Inflammatory macrophage (primary cell): ENCODE measurements at places on chromosomes 11 and 22.

DNA sequence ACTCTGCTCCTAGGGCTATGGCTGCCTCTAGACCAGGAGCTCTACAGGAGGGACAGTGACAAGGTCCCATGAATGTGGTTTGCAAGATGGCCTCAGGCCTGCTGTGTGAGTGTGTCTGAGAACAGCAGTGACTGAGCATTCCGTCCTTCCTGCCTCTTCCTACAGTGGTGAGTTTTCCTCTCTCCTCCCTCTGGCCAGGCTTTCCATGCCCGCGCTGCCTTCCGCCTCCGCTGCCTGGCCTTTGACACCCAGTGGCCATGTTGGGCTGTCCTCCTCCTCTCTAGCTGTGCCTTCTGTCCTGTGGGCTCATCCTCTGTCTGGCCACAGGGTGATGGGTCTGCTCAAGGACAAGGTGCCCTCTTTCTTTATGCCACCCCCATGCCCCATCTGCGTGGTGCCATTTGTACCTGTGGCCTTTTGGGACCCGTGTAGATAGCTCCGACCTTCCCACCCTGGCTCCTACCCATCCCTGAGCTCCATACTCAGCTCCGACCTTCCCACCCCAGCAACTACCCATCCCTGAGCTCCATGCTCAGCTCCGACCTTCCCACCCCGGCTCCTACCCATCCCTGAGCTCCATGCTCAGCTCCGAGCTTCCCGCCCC, 970.4 kb downstream of the BRD1 start:
- no peak for DNase-seq

DNA sequence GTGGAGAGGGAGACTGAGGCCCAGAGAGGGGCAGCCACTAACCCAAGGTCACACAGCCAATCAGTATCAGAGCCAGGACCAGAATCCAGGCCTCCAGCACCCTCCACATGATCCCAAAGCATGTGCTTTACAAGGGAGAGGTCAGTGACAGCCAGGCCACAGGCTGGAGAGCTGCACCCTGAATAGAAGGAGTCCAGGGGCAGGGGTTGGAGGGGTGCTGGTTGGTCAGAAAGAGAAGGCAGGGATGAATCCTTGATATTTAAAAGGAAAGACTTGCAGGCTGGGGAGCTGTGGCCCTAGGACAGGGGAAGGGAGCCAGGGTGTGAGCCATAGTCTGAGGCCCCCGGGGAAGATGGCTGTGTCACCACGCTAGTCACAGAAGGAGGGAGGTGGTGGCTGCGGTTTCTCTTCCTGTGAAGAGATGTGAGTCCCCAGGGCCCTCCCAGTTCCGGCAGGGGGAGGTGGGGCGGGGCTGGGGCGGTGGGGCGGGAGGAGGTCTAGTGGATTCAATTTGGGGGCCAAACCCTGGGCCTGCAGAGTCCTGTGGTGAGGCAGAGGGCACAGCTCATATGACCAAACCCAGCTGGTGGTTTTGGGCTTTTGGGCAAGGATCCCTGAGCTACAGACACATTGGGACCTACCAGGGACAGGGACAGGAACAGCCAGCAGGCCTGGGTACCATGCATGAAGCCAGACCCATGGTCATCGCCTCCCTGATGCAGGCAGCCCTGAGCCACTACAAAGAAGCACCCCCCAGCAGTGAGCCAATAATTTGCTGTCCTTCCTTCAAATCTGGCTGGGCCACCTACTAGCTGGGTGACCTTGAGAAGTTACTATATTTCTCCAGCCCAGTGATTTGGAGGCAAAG, 14.0 kb downstream of the RAC2 start:
- DNase-seq = peak; percentile 76

- DNase-seq = peak; percentile 47
These were observed 23.4 kb downstream of the OVOL1 start for GRCh38 chr11:65810046-65810868.

GRCh38 chr11:88521799-88522201, 184.3 kb upstream of the CTSC start:
- no peak for DNase-seq

GRCh38 chr11:70816156-70816678, 417.9 kb downstream of the CTTN start:
- no peak for DNase-seq

DNA sequence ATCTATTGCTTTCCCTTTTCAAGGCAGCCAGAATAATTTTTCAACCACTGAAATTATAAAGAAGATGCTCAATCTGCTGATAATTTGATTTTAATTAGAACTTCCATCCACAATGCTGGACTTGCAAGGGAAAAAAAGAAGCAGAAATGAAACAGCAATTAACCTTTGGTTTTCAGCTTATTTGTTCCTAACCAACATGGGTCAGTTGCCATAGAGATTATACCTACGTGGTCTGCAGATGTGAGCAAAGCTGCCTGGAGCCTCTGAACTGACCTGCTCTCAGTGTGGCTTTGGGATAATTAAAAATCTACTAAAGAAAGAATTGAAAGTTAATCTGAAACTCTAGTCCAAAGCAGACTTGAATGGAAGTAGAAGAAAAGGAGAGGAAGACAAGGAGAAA, 195.7 kb upstream of the API5 start:
- DNase-seq = no peak

GRCh38 chr11:130085671-130086290, 16.1 kb downstream of the APLP2 start:
- no peak for DNase-seq

DNA sequence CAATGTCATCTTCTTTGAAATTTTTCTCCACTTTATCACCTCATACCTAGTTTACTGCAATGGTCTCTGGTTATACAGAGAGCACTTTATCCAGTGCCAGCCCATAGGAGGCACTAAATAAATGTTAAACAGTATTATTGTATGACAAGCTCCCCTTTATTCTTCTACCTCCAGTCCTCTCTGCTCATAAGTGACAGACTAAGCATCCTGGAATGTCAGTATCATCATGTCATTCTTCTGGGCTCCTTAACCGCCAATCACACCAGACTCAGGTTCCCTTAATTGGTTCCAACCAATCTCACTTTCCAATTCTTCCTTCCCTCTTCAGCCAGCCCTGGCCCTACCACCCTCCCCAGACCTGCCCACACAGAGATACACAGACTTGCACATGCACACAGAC, 93.1 kb downstream of the RPL27A start:
- DNase-seq = no peak

DNA sequence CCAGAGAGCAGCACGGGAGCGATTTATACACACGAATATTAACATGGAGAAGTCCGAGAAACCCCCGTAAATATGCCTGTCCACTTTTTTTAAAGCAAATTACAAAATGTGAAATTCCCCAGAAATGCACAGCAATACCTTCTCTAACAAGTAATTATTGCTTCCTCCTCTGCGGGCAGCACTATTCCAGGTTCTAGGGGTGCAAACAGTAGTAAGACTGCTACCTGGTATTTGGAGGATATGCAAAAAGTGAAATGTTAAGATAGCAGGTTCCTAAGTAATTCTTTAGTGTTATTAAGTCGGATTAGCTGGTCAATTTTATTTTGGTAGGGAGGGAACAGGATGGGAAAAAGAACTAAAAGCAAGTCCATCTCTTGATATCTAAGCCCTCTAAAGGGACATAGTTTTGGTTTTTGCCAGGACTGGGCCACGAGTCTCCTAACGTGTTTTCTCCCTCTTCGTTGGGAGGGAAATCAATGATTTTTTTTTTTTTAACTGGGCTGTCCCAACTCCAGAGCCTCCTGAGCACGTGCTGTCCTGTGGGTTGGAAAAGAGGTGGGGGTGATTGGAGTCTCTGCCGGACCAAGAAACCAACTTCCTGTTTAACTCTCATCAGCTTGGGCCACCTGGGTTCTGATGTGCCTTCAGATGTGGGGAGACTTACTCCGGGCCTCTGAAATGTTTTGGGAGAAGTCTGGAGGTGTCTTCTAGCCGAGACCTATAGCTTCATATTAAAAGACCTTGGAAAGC, 1.7 kb upstream of the XBP1 start:
- no peak for DNase-seq

DNA sequence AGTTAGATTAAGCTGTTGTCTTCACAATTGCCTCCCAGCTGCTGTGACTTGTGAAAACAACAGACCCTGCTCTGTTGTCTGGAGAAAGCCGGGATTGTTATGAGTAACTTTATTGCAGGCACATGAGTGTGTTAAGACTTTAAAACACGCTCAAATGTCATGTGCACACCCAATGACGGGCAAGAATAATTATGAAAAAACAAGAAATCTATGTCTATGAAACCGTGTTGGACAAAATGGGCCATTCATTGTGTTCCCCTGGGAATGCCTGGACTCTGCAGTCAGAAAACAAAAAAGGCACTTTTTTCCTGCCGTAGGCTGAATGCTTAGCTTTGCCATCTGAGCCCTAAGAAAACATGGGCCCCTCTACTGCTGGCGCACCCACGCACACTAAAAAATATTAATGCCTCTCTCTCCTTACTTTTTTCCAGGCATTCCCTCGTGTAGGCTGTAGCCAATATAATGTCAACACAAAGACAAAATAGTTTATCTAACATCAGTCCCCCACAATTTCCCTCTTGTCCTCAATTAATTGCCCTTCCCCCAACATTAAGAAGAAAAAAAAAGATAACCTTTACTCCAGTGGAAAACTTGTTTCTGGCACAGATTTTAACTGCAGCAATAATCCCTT, 207.9 kb downstream of the SOX6 start:
- no peak for DNase-seq

- DNase-seq = no peak
These were observed 35.9 kb upstream of the LYVE1 start for GRCh38 chr11:10604340-10604748.

DNA sequence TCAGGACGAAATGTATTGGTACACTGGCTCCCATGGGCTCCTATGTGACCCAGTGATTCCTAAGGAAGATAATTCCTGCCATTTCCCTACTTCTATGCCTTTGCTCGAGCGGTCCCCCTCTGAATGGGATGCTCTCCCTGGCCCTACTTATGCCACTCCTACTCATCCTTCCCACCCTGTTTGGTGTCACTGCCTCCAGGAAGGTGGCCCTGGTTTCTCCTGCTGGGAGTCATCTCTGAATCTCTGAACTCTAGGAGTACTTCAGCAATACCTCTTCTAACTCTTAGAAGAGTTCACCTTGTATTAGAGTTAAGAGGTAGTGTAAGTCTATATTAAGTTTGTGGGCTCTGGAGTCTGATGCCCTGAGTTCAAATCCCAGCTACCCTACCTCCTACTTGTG, 35.5 kb upstream of the LRRC55 start:
- no peak for DNase-seq

DNA sequence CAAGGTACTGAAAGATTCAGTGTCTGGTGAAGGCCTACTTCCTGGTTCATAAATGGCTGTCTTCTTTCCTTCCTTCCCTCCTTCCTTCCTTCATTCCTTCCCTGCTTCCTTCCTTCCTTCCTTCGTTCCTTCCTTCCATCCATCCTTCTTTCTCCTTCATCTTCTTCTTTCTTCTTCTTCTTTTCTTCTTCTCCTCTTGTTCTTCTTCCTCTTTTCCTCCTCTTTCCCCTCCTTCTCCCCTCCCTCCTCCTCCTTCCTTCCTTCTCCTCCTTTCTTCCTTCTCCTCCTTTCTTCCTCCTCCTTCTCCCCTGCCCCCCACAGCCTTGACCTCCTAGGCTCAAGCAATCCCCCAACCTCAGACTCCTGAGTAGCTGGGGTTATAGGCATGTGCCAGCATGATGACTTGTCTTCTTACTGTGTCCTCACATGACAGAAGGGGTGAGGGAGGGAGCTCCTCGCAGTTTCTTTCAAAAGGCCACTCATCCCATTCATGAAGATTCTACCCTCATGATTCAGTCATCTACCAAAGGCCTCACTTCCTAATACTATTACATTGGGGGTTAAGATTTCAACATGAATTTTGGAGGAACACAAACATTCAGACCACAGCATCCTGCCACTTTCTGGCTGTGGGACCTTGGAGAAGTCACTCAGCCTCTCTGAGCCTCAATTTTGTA, 22.6 kb upstream of the CCDC134 start:
- DNase-seq = peak; percentile 90

DNA sequence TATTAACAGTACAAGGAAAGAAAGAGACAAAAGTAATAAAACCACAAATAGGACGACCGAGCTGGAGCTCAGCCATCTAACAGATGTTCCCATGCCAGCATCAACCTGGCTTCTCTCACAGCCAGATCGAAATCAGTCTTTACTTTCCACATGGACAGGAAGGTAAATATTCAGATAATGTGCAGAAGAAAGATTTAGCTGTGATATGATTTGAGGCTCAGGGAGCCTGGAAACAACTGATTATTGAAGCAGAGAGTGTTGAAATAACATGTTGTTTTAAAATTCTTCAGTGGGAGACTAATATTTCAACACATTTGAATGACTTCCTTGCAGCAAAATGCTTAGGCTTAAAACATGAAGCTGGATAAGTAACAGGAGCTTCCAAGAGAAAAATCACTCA, 546.8 kb downstream of the ETS1 start:
- DNase-seq = peak; percentile 72

GRCh38 chr11:60672255-60672654, 27.2 kb upstream of the MS4A8 start:
- DNase-seq = no peak

DNA sequence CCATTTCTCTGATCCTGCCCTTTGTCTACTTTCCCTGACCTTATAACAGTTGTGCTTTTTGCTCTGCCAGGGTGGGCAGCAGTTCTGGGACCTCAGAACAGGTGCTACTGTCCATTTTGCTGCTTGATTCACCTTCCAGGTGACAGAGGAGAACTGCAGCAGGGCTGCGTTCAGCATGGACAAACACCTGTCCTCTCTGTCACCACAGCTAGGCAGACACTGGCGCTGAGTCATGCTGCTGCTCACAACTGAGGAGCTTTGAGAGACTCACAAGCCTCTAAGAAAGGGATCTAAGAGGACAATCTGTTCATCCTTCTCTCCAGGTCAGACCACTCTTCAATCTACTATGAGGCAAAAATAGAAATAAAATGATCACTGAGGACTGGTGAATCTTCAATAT, 1144.5 kb upstream of the CCDC90B start:
- DNase-seq = no peak

DNA sequence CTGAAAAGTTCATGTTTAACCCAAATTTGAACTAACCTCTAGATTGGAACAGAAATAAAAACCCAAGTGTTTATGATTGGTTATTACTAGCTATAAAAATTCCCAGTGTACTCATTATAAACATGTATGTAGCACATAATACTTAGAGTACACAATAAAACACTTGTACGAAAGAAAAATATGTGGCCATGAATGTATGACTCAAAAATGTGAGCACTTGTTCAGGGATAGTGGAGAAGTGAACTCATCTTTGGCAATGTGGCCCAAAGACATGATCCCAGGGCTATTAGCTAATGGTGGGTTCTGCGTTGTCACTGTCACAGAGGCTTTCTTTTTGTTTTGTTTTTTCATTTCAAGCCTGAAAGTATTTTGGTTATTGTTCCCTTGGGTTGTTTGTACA, 72.0 kb downstream of the PPFIBP2 start:
- no peak for DNase-seq
